Naive B cell (primary cell): ENCODE measurements at places on chromosomes 1 and 21.

- DNase-seq, result no peak
Measured at GRCh38 chr1:14598007-14598497, 433 bp upstream of the KAZN start.

GRCh38 chr1:211479624-211480023, 12.3 kb downstream of the RD3 start:
- no peak for DNase-seq

DNA sequence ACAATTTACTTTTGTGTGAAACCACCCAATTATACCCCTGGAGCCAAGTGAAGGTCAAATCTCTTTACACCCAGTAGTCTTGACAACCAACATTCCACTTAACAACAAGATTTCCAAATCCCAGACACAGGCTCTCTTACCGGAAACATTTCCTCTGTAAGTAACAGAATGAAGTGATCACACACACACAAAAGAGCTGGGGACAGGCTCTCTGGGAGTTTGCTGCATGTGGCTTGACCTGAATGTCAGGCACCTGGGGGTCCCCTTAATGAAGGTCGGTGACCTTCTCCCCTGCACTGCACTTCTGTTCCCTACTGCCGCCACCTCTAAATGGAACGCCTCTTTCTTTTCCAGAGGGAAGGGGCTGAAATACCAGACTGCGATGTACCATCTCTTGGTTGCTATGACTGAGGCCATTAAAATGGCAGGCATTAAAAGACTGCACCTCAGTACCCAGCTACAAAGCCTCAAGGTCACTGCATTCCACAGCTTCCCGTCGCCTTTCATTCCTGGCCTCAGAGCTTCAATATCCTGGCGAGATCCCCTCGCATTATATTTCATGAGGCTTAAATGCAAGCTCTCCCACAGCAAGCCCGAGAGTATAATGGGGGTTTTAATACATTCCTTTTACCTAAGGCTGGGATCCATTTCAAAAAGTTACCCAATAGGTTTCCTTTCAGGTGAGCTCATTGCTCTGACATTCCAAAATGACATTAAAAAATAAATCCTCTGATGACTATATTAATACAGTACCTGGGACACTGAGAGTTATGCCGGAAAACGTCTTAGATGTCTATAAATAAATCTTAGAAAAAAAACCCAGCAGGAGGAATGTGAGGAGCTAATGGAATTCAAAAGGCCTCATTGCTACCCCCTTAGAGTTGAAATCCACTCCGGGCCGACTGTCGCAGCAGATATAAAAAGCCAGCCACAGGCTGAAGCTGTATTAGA, 90.9 kb upstream of the DIRAS3 start:
- no peak for DNase-seq

- DNase-seq, result no peak
Measured at GRCh38 chr1:161953256-161953920, 70.3 kb downstream of the OLFML2B start.

GRCh38 chr1:16967095-16967575, 13.3 kb downstream of the MFAP2 start:
- no peak for DNase-seq

GRCh38 chr1:197632651-197633050, 142.6 kb downstream of the DENND1B start:
- DNase-seq, result no peak

- no peak for DNase-seq
Measured at GRCh38 chr1:93805027-93805610, 73.9 kb downstream of the DNTTIP2 start.
